ENCODE measurements at places on chromosomes 7 and 10.

DNA sequence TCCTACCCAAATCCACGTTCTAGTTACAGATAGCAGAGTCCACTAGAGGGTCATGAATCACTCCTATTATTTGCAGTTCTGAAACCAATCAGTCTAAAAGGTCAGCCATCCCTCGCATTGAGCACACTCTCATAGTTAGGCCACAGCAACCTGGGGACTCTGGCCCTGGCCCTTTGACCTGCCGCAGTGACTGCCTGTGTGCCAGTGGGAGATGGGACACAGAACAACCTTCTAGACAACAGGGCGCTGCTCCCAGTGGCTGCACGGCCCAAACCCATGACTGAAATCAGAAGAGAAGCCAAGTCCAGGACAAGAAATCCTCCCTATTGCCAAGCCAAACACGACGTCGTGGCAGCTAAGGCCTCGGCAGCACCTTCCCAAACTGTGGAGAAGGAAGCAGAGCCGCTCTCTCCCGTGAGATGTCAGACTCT lies 158.5 kb downstream of the HERPUD2 start:
- no peak for DNase-seq

GRCh38 chr7:99102809-99103690 lies 40.9 kb downstream of the SMURF1 start:
- no peak for DNase-seq

DNA sequence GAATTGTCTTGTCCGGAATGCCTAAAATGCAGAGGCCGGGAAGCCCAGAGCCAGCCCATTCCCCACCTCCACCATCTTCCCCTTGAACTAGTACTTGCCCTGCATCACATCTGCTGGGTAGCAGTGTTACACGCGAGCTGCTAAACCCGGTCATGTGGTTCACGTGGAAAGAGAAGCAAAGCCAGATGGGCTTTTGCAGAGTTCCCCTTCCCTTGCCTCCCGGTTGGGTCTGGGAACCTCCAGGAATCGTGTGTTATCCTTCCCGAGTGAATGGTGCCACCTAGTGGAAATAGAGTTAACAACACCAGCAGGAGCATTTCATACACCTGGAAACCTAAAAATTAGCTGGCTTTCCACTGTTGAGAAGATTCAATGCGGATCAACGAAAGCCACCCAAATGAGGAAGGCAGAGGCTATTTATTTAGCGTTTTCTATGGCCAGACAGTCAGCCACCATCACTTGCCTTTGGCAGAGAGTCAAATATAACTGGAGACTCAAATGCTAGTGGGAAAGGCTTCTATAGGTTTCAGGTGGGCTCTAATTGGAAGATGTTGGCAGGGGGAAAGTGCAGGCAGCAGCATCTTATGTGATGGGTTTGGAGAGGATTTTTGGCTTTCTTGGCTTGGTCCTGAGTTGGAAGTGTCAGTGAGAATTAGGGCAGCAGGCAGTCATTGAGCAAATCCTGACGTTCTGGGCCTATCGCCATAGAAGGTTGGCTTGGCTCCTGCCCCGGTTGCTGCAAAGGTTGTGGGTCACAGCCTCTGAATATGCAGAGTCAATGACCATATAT lies 12.9 kb upstream of the DENND2A start:
- DNase-seq: peak; percentile 40

- DNase-seq: no peak
Observed at GRCh38 chr7:50470250-50471163, 20.4 kb upstream of the FIGNL1 start.

- no peak for DNase-seq
Observed at GRCh38 chr7:4713183-4713784, 31.2 kb downstream of the FOXK1 start.

- DNase-seq: no peak
Observed at GRCh38 chr10:80612261-80612660, 74.6 kb downstream of the SH2D4B start.

- DNase-seq: no peak
Observed at GRCh38 chr10:127040756-127041155, 135.5 kb downstream of the DOCK1 start.

GRCh38 chr10:128526791-128527375 lies 400.7 kb upstream of the MKI67 start:
- no peak for DNase-seq

- DNase-seq: no peak
Observed at GRCh38 chr10:48786606-48787282, 102.1 kb downstream of the WDFY4 start.

DNA sequence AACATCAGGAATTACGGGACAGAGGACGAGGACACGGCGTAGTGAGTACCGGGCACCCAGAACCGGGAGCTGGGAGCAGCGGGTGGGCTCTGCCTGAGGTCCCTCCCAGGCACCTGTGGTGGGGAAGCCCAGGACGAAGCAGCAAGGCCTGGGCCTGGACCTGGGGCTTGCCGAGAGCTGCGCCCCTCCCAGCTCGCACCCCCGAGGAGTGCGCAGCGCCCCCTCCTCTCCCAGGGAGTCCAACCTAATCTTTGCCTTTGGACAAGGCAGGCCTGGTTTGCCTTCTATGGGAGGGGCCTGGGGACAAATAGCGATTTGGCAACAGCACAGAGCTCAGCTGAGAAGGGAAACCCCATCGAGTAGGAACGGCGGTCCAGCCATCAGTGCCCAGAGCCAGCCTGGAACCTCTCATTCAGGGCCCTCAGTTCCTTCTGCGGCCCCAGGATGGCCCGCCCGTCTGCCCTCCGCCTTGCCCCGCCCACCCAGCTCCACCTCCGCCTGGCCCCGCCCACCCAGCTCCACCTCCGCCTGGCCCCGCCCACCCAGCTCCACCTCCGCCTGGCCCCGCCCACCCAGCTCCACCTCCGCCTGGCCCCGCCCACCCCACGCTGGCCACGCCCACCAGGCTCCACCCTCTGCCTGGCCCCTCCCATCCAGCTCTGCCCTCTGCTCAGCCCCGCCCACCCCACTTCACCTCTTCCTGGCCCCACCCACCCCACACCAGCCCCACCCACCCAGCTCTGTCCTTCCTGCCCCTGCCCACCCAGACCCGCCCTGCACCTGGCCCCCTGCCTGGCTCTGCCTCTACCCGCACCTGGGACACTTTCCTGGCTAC lies 32.5 kb upstream of the KNDC1 start:
- DNase-seq: no peak

DNA sequence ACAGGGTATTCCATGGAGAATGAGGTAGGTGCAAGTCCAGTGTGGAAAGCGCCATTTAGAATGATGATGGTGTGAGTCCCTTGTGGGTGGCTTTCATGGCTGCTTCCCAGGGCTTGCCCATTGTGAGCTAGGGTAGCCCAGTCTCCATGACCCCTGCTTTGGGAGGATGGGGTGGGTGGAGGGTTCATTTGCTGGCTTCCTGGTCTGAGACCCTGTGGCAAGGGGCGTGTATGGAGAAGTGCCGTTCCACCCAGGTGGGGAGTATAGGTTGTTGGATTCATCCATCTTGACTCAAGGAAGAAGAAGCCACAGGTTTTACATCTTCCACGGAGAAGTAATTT lies 27.7 kb downstream of the CCM2 start:
- no peak for DNase-seq

DNA sequence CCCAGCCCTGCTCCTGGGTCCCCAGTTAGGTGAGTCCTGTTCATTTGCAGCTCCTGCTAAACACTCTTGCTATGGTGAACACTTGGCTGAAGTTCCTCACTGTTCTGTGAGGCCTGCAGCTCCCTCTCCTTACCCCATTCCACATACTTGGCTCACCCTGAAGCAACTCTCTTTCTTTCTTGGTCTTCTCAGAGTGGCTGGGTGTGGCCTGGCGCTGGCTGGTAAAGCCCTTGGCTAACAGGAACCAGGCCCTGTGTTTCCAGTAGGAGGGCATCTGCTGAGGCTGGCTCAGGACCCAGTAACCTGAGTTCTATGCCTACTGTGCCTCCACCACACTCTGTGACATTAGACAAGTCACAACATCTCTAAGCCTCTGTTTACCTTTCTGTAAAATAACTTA lies 53.1 kb upstream of the COL13A1 start:
- no peak for DNase-seq

Data from naive B cell (primary cell).